Smooth muscle cell of the brain vasculature (primary cell): ENCODE measurements at places on chromosomes 11 and 22.
A peak's percentile ranks its signal among the peaks of the same experiment; 100 is the strongest.

GRCh38 chr22:32868946-32869345 lies 67.4 kb downstream of the TIMP3 start:
- no peak for DNase-seq

GRCh38 chr22:38758276-38758945 lies 2.6 kb upstream of the SUN2 start:
- DNase-seq = no peak

DNA sequence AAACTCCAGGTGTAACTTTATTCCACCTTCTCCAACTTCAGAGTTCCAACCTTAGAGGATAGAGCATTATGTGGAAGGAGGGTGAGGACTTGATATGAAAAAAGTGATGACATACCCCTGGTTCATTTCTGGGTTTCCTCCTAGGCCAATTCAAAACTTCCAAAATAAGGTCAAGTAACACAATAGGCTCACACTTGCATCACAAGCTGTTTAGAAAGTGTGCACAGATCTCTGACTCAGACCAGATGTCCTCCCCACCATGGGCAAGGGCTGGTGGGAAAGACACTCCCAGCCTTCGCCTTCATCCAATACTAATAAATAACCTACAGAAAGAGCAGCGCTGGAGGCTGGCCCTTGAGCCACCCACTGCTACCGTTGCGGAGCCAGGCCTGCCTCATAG lies 5.8 kb upstream of the BUD13 start:
- DNase-seq = no peak

DNA sequence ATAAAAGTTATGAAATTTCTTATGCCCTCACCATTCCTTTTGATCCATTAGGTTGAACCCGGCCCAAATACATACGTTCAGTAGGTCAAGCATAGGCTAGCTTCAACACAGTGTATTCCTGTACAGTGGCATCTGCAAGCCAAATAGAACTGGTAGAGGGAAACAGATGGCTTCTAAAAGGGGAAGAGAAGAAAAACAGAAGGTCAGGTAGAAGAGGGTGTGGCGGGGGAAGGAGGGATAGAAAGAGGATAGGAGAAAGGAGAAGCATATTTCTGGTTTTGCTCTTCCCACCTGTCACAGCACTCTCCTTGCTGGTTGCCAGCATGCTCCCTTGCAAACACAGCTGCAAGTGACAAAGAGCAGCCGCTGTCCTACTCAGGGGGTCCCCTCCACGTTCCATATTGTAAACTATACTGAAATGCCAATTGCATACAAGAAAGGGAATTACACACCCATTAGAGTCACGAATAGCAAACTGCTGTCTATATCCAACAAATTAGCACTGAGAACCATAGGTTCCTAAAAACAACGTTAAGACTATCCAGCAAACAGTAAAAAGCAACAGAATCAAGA lies 71.8 kb downstream of the PHF21A start:
- DNase-seq = no peak

- DNase-seq = peak; percentile 99
Observed at GRCh38 chr11:125263268-125263790, 98.8 kb downstream of the PKNOX2 start.

DNA sequence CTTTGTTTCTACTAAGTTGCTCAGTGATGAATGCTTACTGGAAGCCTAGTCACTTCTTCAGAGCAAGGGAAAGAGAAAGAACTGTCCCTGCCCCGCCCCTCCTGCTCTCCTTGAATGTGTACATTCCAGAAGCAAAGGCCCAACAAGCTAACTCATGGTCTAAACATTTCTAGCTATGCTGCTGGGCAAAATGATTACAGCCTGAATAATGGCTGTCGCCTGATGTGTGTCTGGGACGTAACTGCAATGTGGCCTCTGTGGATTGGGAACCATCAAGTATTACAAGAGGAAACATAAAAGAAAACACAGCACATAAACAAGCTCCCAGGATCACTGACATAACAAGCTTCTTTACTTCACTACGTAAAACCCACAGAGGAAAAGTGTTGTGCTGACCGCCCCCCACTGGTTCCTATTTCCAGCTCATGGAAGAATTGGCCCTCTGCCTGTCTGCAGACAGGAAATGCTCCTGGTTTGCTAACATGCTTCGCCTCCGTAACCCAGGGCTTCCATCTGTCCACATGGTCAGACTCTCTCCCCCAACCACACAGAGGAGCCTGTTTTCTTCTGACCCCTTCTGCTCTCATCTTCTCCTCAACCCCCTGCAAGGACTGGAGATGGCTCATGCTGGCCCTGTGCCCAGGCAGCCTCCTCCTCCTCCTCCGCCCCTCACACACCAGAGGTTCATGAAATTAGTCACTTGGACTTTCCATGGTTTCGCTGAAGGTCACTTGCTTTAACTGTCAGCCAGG lies 187.2 kb downstream of the MAML2 start:
- DNase-seq = peak; percentile 98

GRCh38 chr11:86595451-86595850 lies 77.0 kb downstream of the ME3 start:
- DNase-seq = no peak

DNA sequence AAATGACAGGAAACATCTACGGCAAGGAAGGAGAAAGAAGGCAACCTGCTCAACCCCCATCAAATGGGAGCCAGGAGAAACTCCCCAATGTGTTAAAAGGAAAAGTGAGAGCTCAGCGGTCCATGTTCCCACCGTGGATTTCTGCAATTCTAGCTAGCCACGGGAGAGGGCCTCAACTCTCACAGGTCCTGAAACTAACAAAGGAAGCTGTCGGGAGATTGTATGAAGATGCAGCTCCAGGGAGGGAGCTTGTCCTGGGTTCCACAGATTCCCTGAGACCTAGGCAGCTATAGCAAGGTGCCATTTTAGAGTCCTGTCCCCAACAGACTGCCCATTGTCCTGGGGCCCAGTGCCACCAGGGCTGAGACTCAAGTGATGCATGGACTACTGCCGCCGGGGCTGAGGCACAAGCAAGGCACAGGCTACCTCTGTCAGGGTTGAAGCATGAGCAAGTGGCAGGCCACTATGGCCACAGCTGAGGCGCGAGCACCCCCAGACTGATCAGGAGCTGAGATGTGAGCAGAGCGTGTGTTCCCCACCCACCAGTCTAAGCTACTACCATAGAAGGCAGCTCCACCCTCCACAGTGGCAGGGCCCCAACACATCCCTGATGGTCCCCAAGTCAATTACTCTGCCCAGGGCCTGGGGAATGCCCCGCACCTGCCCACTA lies 31.3 kb downstream of the RSF1 start:
- no peak for DNase-seq

GRCh38 chr11:128331317-128331716 lies 256.0 kb downstream of the ETS1 start:
- DNase-seq = no peak

GRCh38 chr11:96112192-96113128 lies 188.6 kb upstream of the MTMR2 start:
- no peak for DNase-seq

DNA sequence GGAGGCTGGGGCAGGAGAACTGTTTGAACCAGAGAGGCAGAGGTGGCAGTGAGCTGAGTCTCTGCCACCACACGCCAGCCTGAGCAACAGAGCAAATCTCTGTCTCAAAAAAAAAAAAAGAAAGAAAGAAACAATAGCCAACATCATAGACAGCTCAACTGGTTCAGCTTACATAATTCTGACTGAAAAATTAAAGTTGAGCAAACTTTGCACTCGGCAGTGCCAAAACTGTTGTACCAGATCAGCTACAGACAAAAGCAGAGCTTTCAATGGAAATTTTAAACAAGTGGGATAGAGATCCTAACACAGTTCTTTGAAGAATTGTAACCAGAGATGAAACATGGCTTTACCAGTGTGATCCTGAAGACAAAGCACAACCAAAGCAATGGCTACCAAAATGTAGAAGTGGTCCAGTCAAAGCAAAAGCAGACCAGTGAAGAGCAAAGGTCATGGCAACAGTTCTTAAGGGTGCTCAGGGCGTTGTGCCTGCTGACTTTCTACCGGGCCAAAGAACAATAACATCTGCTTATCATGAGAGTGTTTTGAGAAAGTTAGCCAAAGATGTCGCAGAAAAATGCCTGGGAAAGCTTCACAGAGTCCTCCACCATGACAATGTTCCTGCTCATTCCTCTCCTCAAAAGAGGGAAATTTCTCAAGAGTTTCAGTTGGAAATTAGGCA lies 59.3 kb downstream of the TTC28 start:
- no peak for DNase-seq

- no peak for DNase-seq
Observed at GRCh38 chr11:117444711-117445658, 117.3 kb downstream of the CEP164 start.
